ENCODE measurements at places on chromosomes 4 and X.
A peak's percentile ranks its signal among the peaks of the same experiment; 100 is the strongest.

GRCh38 chr4:124334119-124334518 lies 378.4 kb downstream of the ANKRD50 start:
- peak; percentile 47 for DNase-seq

DNA sequence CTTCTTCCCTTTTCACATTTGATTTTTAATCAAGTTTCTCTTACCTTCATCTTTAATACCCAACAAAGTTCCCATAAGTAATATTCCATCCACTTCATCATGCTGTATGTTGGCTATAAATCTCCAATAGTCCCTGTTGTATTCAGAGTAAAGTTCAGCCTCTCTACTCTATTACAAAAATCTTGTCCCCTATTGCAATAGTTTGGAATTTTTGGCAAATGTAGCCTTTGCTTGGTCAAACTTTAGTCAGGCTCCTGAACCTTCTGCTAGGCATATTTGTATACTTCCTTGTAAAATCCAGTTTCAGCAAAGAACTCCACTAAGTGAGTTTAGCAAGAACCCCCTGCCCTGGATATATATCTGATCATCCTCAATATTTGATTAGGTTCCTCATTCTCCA lies 54.0 kb upstream of the PACRGL start:
- DNase-seq: no peak

DNA sequence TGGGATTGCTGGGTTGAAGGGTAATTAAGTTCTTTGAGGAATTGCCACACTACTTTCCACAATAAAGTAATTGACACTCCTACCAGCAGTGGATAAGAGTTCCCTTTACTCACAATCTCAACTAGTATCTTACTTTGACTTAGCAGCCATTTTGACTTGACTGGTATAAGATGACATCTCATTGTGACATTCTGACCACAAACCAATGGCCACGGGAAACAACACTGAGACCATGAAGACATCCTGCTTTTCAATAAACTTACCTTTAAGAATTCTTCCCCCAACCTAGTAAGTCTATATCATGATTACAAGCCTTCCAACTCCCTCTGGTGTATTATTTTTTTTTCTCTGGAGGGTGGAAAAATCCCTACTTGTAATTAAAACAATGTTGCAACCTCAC lies 66.9 kb upstream of the WDR1 start:
- no peak for DNase-seq

- no peak for DNase-seq
Measured at GRCh38 chr4:180630012-180630665, 1613.1 kb upstream of the TENM3 start.

DNA sequence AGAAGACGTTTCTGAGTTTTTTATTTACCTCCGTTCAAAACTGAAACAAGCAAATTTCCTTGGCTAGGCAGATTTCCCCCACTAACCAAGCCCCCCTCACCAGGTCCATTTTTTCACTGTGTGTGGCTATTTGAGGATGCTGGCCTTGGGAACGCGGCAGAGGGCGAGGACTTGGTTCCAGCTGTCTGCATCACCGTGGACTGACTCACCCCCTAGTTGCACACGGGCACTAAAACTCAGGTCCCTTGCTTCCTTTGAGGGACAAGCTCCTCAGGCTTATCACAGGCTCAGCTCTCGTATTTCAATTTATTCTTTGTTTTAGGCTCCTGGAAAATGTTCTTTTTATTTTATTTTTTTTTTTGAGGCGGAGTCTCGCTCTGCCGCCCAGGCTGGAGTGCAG lies 8.4 kb upstream of the MTNR1A start:
- no peak for DNase-seq

GRCh38 chrX:8089141-8089540 lies 81.9 kb downstream of the VCX2 start:
- DNase-seq: no peak

DNA sequence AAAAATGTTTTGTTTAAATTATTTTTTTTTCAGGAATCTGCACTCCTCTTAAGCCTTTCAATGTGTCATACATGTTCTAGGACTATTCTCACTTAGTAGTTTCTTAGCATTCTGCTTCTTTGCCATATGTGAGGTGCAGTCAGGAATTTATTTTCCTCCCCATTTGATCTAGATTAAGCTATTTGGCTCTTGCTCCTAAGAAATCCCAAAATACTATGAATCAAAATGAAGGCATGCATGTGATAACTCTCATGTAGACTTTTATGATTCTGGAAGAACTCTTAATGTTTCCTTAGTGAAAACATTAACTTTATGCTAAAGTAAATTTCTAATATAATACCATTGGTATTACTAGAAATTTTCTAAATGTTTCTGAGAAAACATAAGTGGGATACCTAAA lies 664.5 kb downstream of the RAPGEF2 start:
- no peak for DNase-seq

- DNase-seq: no peak
Measured at GRCh38 chr4:74297539-74297938, 10.7 kb upstream of the EPGN start.

- peak; percentile 59 for DNase-seq
Measured at GRCh38 chr4:110617646-110618580, 5.0 kb downstream of the PITX2 start.

GRCh38 chr4:81352446-81352835 lies 119.3 kb downstream of the RASGEF1B start:
- no peak for DNase-seq

- no peak for DNase-seq
Measured at GRCh38 chrX:23789386-23790154, 6.6 kb downstream of the SAT1 start.

DNA sequence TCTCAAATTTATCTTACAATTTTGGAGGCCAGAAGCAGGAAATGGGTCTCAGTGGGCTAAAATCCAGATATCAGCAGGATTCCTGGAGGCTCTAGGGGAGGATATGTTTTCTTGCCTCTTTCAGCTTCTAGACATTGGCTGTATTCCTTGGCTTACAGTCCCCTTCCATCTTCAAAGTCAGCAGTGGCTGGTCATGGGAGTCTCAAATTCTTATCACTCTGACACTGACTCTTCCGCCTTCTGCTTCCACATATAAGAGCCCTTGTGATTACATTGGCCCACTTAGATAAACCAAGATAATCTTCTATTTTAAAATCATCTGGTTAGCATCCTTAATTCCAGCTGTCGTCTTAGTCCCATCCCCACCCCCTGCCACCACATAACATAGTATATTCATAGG lies 113.0 kb downstream of the PCDH7 start:
- DNase-seq: no peak

DNA sequence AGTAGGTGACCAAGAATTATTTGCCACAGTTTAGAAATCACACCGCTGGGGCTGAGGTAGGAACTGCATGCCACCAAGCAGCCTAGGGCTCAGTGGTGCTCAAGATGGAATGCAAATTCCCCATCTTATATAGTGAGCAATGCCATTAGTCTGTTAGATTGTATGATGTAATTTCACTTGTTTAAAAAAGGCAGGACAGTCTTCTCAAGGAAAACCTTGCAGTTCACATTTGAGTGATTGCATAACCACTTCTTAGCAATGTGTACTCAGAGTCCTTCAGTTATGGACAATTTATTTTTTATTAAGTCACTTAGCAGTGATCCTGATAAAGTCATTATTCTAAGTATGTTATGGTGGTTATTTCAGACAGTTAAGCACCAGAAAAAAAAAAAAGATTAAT lies 142.9 kb upstream of the SFRP2 start:
- no peak for DNase-seq

DNA sequence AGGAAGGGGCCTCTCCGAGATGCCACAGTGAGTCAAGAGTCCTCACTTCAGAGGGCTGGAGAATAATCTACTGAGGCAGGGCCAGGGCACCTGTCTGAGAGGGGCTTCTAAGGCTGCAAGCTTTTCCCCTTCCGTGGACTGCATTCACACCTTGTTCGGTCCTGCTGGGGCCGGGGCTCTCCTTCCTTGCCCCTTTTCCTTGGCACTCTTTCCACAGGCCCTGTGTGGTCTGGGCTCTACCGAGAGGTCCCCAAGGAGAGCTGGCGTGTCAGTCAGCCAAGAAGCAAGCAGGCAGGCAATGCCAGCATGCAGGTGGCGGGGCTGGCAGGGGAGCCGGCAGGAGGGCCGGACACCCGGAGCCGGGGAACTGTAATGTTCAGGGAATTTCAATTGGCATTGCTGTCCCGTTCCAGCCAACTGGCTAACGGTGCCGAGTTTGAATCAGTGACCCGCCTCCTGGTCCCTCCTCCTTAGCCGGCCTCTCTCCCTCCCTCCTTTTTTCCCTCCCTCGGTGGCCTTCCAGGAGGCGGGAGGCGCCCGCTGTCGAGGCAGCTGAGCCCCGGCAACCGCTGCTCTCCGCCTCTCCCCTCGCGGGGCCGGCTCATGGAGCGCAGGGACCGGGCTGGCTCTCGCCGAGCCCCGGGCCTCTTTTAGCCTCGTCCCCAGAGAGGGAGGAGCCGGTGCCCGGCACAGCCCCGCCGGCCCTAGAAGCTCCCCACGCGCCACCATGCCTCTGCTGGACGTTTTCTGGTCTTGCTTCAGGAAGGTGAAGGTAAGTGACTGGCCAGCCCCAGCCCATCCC lies at the start of gene STARD8:
STARD8 (plus strand) TSS at position 511 of the 802 bp plus-strand sequence; CDS start at position 728, 217 bp downstream.
- DNase-seq: peak; percentile 73

GRCh38 chr4:156838761-156839160 lies 132.8 kb downstream of the PDGFC start:
- DNase-seq: no peak

DNA sequence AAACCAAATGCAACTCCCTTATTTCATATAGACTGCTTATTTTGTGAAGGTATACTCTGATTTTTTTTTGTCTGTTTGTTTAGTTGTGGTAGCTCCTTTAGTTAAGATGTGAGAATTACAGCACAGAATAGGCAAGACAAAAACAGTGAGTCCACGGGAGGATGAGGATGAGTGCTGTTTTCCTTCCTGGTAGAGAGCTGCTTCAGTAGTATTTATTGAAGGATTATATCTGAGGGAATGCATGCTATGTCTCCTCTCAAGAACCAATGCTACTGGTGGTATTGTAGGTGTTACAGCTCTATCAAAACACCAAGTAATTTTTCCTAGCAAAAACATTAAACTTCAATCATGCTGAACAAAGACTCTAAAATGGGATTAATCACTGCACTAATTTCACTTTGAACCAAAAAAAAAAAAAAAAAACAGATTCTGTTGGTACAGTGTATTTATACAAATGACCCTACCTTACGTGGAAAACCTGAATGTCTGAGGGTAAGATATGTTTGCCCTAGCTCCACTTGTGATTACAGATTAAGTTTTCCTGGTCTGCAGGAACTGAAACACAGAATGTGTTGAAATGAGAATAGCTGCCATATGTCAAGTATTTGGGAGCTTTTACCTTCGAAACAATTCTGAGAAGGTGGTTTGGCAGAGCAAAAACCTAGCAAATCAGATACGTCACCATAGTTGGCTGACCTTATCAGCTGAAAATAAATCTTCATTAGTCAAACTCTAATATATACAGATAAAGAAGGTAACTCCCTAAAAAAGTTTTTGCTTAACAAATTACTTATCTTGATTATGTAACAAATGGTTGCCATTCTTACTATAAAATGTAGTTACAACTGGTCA lies 40.3 kb downstream of the PPP3CA start:
- DNase-seq: no peak

DNA sequence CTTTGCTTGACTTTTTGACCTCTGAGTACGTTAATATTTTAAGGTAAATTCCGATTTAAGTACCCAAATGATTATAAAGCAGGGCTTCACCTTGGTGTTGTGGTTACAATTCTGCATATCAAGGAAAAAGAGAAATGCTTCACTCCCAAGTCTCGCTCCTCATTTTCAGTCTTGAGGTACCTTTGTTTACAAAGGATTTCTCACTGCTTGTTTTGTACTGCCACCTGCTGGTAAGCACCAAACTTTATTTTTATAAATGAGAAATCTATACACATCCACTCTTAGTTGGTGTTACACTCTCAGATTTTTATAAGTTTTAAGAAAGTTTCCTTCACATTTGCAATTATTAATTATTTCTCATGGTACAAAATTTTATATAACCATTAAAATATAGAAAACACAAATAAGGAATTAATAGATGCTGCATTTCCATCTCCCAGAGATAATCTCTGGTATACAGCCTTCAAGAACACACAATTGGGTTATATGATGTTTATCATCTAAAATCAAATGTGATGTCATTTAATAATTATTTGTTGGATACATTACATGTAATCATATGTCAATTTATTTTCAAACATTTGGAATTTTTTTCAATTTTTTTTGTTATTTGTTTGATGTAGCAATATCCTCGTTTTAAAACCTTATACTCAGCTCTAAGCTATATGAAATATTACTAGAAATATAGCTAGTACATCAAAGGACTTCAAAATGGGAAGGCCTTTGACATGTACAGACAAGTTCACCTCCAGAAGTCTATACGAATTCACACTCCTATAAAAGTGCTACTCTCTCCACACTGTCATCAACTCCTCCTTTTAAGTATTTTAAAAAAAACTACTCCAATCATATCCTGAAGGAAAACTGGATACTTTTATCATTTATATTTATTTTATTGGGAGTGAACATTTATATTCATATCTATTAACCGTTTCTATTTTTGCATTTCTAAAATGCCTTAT lies 179.9 kb downstream of the KCNIP4 start:
- DNase-seq: no peak

DNA sequence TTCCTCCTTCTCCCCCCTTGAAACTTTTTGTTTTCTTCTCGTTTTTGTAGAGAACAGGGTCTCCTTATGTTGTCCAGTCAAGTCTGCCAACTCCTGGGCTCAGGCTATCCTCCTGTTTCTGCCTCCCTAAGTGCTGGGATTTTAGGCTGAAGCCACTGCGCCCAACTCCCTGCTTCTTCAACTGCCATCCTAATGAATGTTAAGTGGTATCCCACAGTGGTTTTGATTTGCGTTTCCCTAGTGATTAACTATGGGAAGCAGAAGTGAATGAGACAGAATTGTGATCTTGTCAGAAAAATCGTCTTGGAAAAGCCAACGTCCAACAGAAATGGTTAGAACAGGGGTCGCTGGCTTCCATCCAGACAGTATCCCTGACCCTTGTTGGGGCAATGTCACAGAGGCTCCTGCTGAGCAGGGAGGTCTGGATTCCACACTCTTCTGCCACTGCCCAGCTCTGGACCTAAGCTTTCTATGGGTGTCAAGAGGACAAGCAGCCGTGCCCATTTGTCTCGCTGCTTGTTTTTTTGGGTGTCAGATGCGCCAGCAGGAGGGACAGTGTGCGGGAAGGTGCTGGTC lies 869 bp upstream of the ADD1 start:
- no peak for DNase-seq

GRCh38 chr4:7777017-7777710 lies 162.5 kb downstream of the AFAP1 start:
- no peak for DNase-seq

DNA sequence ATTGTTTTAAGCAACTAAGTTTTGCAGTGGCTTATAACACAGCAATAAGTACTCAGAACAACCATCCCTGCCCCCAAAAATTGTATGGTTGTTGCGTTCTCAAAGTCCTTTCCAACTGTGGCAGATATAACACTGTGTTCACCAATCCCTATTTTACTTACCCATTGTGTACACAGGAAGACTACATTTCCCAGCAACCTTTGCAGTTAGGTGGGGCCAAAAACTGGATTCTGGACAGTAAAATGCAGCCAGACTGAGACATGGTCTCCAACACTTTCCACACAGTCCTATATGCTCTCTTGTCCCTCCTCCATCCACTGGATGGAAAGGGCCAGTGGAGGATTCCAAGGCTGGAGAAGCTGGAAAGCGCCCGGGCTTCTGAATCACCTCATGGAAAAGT lies 523.6 kb downstream of the BCOR start:
- DNase-seq: no peak

- DNase-seq: no peak
Measured at GRCh38 chrX:43899878-43900815, 17.9 kb upstream of the MAOB start.
